ENCODE measurements at places on chromosomes 2 and 18.

GRCh38 chr2:1837458-1837857 lies 93.1 kb upstream of the PXDN start:
- DNase-seq: no peak

- no peak for DNase-seq
These were observed 59.5 kb downstream of the DCDC2C start for GRCh38 chr2:3762771-3763447.

DNA sequence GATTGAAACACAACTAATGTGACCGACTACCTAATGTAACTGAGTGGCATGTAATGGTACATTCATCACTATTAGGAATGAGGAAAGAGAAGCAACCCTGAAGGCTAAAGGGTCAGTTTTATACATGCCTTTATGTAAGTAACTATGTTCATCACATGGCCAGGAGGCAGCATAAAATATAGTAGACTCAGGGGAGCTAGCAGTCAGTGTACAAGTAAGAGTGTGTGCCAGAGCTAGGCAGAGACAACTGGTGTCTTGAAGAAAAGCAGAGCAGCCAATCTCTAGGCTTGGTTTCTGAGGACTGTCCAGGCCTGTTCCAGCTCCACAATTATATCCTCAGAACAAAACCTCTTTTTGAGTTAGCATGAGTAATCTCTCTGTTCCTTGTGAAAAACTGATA lies 18.1 kb downstream of the SMAD2 start:
- no peak for DNase-seq

GRCh38 chr2:26471289-26471688 lies 6.6 kb downstream of the OTOF start:
- DNase-seq: no peak

- DNase-seq: peak; percentile 67
These were observed 125.8 kb upstream of the EFEMP1 start for GRCh38 chr2:56049233-56049845.

Measured in eye (tissue), 1 donor.